Stimulated activated CD8-positive, alpha-beta memory T cell treated with anti-CD3 and anti-CD28 coated beads, Interleukin-7, amount 100 ng/mL, for 1 hour (primary cell): ENCODE measurements at places on chromosomes 11 and 22.

DNA sequence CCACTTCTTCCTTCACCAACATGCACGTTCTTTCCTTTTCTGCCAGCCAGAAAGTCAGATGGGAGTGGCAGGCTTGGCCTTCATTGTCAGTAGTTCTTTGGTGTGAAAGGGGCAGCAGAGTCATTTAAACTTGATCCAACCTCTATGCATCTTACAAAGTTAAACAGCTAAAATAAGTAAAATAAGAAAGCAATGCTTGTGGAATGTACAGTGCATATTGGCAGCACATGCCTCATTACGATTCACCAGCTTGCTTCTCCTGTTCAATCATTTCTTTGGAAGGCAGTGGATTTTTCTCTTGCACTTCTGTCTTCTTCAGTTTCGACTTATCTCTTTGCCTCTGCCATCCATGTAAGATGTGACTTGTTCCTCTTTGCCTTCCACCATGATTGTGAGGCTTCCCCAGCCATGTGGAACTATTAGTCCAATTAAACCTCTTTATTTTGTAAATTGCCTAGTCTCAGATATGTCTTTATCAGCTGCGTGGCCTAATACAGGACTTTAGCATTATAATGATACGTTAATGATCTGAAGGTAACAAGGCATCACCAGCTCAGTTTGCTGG lies 14.8 kb downstream of the LGALS12 start:
- DNase-seq, result no peak

GRCh38 chr11:128508770-128509510 lies 78.4 kb downstream of the ETS1 start:
- no peak for DNase-seq

- no peak for DNase-seq
Observed at GRCh38 chr11:13206086-13206640, 71.4 kb upstream of the BMAL1 start.

DNA sequence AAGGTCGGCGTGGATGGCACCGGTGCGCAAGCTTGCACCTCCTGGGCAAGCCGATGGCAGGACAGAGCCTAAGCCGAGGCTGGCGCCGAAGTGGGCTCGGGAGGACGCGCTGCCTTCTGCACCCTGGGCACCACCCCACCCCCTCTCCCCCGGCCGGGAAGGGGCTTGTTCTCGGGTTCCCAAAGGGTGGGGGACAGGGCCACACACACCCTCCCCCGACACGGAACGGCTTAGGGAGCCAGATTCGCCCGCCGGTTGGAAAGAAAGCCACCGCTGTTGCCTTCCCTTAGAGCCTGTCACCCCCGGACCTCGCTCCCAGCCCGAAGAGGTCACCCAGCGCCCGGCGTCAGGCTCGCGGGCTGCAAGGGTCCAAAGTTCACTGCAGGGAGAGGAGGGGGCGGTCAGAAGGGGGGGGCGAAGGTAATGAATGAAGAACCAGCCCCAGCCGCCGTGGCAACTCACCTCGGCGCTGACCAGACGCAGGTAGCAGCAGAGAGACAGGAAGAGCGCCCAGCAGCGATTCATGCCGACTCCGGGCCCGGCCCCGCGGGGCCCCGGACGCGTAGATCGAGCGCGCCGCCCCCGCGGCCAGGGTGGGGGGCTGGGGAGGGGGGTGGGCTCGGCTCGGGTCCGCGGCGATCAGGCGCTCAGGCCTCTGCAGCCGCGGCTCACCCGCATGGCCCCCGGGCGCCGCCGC lies 1.2 kb downstream of the PDGFB start:
- no peak for DNase-seq

- no peak for DNase-seq
Observed at GRCh38 chr11:1123970-1124369, 33.8 kb upstream of the MUC5AC start.

DNA sequence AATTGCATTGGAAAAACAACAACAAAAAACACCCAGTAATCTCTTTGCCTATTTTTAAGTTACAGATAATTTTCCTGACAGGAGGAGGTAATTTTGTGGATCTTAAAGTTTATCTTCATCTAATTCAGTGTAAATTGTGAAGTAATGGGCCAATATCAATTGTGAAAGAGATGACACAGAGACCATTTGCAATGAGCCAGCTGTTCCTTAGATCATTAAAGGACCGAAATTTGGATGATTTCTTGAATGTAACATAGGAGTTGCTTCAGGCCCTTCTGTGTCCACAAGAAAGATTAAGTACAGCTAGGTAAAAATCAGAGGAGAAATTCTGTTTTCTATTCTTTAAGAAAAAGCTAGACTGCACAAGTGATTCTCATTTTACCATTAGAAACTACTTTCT lies 718.5 kb upstream of the ANO3 start:
- no peak for DNase-seq

- DNase-seq, result peak; percentile 10
Observed at GRCh38 chr11:123235117-123235655, 40.1 kb upstream of the CLMP start.

DNA sequence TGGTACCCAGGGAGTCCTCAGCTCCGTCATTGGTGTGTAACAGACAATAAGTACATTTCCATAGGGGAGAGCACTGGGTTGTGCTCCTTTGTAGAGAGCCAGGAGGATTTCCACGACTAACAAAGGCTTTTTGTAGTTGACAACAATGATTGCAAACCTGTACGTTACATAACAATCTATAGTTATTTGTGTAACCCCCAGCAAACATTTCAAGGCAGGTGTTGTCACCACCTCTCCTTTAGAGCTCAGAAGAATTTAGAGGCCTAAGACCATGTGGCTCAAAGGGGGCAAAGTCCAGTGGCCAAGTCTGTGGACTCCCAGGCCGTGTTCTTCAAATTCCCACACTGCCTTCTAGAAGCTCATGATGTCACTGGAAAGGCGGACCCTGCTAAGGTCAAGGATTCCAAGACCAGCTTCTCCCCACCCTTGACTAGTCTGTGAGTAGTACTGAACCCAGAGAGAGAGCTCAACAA lies 15.8 kb downstream of the RPL27A start:
- no peak for DNase-seq

GRCh38 chr11:62401811-62402210 lies 17.0 kb upstream of the SCGB1A1 start:
- DNase-seq, result no peak

DNA sequence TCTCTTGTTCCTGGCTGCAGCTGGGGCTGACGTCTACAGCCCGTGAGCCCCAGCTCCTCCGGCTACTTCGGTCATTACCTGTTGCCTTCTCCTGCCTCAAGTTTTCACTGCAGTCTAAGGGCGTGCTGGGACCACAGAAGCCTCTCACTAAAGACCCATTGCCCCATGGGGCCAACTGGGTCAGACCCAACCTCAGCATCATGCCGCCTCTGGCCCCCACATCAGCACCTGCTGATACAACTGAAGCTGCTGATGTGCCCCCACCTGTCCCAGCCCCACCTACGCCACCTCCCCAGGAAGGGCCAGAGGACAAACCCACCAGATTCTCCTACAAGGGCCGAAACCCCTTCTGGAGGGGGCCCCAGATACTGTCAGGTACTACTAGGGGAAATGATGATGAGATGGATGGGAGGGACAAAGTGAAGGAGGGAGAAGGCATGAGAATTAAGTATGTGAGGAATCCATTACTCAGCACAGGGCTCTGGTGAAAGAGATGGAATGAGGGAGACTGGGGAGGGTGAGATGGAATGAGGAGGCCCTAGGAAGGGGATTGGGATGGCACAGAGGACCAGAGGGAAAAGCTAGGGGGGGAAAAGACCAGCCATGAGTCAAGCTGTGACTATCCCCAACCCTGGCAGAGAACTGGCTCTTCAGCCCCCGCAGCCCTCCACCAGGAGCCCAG lies 5.1 kb downstream of the C11orf42 start:
- DNase-seq, result no peak
